HuH-7.5 (cell line): ENCODE measurements at places on chromosomes 3 and 15.

- DNase-seq: no peak
Measured at GRCh38 chr3:44762170-44762677, 630 bp downstream of the KIF15 start.

- DNase-seq: no peak
Measured at GRCh38 chr15:43527016-43527801, 9.8 kb downstream of the MAP1A start.

GRCh38 chr3:9316881-9317361, 45.9 kb upstream of the THUMPD3 start:
- no peak for DNase-seq

- no peak for DNase-seq
Measured at GRCh38 chr15:98422130-98422478, 226.2 kb upstream of the IGF1R start.

DNA sequence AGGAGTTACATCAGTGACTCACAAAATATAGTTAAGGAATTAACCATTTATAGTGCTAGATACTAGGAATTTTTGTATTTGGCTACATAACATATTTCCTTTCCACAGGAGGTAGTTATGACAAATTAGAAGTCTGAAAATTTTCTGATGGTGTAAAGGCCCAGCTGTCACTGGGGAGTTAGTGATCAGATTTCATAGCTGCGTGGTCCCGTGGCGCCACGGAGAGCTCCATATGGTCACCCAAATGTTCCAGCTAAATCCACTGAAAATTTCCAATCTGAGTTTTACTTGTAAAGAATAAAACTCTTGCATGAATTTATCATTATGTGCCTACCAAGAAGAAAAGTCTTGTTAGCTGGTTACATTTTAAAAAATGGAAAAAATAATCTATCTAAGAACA, 368.9 kb upstream of the PLSCR5 start:
- no peak for DNase-seq

DNA sequence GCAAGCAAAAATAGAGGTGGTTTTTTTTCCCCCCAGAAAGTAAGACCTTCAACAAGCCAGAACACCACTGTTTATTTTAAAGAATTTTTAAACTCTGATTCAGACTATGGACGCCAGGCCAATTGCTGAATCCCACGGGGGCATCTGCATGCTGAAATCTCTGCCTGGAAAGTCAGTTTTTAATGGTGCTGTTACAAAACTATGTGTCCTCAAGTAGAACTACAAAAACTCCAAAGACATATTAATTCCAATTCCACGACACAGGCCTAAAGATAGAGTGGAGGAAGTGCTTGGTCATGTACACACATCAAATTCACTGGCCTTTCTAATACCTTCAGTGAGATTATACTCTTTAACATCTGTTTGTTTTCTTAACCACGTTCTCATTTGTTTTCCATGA, 490.5 kb upstream of the NR2F2 start:
- DNase-seq: no peak

DNA sequence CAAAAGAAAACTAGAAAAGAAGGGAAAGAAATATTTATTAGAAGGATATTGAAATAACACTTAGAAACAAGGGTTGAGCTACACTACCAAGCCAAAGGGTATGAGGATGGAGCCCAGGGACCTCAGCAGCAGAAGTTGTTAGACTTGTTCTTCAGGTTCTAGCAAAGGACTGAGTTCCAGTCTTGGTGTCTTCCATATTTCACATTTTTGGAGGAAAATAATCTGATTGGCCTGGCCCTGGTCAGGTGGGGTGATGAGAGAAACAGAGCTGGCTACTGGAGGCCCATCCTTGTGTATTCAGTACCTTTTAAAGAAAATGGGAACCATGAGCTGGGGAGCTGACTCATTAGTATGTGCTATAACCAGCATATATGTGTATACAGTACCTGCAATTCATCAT, 28.2 kb downstream of the PPP4R2 start:
- no peak for DNase-seq

GRCh38 chr3:50665081-50665840, 9.5 kb upstream of the DOCK3 start:
- no peak for DNase-seq

DNA sequence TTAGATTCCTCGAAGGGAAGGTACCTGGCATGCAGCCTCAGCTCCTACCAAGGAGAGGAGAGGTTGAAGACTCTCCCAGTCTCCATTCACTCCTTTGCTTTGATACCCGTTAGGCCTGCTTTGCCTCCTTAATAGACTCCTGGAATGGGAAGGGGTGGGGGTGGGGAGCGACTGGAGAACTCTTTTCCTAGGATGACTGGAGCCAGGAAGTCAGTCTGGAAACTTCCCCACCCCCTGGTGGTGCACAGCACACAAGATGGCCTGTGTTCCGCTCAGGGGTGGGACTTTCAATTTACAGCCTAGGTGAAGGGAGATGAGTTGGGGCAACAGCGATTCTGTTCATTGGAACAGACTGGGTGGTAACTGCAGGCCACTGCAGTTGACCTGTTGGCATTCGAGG, 21.4 kb upstream of the CELF6 start:
- DNase-seq: no peak
